Stimulated activated CD4-positive, alpha-beta T cell treated with anti-CD3 and anti-CD28 coated beads, Interleukin-2, amount 100 ng/mL, for 4 hours (primary cell): ENCODE measurements at places on chromosomes 7 and 10.

- no peak for DNase-seq
These were observed 142.2 kb upstream of the AKR1E2 start for GRCh38 chr10:4683838-4684237.

- DNase-seq = no peak
These were observed 108.9 kb upstream of the FAM20C start for GRCh38 chr7:83441-83840.

GRCh38 chr7:156944876-156945275 is 4.6 kb upstream of the NOM1 start:
- DNase-seq = no peak

DNA sequence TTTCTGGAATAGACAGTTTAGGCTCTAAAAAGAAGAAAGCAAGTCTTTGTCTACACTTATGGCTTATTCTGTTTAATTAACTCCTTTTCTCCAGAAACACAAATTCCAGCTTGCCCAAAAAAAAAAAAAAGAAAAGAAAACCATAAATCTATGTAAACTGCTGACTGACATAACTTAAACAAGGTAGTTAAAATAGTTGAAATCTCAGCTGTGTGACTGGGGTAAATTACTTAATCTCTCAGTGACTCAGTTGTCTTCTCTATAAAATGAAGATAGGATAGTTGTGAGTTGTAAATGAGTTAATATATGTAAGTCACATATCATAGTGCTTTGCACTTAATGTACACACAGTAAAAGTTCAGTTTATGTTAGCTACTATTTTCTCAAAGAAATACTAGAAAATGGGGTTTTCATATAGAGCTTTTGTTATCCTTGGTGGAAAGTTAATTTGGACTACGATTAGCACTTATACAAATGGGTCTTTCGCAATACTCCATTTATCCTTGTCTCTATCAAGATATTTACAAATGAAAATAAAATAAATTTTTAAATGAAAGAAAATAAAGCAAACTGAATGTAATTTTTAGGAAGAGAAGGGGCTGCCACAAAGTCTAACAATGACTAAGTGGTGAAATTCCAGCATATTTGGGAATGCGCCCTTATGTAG is 200.9 kb downstream of the MBL2 start:
- no peak for DNase-seq

DNA sequence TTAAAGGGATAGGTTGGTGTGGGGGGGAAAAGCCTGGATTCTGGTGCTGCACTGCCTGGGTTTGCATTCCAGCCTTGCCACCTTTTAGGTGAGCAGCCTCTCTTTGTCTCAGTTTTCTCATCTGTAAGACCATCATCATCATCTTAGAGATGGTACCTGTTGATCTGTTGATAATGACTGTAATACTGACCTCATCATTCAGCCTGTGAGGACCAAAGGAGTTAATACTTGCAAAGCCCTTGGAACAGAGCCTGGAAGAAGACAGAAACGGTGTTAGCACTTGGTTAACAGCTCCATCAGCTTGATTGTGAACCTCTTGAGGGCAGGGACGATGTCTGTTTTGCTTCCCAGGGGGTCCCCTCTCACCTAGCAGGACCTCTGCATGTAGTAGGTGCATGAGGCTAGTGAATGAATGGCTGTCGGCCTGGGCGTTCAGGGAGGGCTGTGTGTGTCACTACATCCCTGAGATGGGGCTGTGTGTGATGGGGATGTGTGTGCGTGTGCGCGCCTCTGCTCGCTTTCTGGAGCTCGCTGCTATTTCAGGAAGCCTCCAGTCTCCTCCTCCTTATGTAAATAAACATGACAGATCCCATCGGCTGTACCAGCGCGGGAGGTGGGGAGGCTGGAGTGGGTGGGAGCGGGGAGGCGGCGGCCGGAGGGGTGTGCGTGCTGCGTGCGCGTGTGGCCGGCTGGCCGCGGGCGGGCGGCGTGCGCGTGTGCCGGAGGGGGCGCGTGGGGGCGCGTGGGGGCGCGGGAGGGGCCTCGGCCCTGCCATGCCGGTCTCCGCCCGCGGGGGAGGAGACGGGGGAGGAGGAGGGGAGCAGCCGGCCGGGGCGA is 61.2 kb downstream of the NEURL1 start:
- no peak for DNase-seq

DNA sequence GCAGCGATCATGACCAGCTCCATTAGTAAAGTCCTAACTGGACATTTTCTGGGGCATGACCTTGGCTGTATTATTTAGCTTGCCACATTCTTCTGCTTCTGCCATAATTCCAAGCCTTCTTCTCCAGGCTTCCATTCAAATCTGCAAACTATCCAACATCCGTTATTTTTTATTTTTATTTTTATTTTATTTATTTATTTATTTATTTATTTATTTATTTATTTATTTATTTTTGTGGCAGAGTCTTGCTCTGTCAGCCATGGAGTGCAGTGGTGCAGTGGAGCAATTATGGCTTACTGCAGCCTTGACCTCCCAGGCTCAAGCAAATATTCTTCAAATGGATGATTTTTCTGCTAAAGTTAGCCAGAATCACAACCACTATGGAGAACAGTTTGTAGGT is 187.2 kb upstream of the CDK1 start:
- DNase-seq = no peak

GRCh38 chr7:55349121-55349520 is 16.0 kb upstream of the LANCL2 start:
- DNase-seq = no peak

GRCh38 chr7:100211342-100211780 is 8.4 kb upstream of the PVRIG start:
- peak; percentile 20 for DNase-seq

DNA sequence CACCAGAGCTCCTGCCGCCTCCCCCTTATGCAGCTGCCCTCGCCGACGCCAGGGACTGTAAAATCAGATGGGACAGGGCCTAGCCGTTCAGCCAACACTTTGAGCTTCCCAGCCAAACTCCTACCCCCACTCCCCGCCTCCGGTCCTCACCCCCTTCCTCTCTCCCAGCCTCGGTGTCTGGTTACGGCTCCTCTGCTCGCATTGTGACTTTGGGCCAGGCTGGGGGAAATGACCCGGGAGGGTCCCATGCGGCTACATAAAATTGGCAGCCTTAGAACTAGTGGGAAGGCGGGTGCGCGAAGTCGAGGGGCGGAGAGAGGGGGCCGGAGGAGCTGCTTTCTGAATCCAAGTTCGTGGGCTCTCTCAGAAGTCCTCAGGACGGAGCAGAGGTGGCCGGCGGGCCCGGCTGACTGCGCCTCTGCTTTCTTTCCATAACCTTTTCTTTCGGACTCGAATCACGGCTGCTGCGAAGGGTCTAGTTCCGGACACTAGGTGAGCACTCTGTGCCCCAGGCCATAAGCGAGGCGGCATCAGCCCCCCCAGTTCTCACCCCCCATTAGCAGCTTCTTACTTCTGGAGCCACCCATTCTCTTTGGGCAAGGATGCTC is at the start of gene KAZALD1:
Gene KAZALD1 (plus strand): TSS at position 366 of the 608 bp plus-strand sequence. CDS start 604 bp downstream, outside the sequence.
- no peak for DNase-seq

DNA sequence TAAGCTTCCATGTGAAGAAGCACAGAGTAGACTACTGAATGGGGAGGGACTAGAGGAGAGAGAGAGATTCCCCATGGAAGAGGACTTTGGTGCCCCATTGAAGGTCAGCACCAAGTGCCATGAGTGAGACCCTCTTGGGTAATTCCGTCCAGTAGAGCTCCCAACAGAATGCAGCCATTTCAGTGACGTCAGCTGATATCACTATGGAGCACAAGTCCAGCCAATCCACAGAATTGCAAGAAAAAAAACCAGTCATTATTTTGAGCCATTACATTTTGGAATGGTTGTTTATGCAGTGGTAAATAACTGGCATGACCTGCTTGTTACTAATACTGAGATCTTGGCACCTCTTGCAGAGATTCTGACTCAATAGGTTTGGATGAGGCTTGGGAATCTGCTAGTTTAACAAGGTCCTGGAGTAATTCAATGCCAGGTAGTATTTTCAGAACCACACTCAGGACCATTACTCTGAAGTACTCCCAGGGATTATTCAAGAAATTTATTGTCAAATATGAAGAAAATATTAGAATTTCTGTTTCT is 52.6 kb upstream of the SP8 start:
- DNase-seq = no peak

DNA sequence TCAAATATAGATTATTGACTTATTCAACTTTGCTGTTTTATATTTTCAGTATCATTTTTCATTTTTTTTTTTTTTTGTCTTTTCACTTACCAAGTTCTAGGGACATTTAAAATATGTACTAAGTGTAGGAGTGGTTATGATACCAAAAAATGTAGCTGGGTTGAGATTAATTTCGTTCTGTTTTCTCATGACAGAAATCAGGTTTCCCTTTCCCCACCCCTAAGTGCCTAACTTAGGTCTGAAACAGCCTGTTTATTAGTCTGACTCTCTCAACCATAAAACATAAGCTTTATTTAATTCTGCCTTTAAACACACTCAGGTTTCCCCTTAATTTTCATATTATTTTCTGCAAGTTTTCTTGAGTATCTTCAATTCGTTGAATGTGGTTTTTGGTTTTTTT is 22.1 kb downstream of the TMEM106B start:
- DNase-seq = no peak

DNA sequence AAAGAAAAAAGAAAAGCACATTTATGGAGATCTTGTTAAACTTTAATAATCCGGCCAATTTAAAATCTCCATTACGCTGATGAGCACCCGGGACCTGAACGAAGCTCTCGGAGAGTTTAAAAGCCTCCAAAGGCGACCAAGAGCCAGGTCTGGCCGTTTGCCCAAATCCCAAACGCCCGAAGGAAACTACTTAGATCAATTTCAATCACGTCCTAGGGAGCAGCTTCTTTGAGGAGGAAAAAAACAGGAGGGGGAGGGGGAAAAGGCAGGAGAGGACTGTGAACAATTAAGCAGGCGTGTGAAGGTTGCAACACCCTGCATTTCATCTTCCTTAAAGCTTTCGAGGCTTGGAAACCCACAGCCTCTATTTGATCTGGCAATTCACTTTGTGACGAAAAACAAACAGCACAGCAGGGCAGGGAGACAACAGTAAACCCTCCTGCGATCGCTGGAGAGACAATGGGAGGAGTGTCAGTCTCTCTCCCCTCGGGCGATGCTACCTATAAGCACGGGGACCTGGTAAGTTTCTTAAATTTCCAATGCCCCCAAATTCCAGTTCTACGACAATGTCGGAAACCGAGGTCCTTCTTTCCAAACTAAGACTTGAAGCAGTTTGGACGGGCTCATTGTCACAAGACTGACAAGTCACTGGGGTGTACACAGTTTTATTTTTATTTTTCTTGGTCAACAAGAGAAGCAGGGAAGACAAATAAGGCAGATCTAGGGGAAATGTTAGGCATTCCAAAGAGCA is 1.2 kb downstream of the KLF6 start:
- DNase-seq = no peak

GRCh38 chr10:28095791-28096378 is 97.0 kb upstream of the ODAD2 start:
- DNase-seq = no peak

DNA sequence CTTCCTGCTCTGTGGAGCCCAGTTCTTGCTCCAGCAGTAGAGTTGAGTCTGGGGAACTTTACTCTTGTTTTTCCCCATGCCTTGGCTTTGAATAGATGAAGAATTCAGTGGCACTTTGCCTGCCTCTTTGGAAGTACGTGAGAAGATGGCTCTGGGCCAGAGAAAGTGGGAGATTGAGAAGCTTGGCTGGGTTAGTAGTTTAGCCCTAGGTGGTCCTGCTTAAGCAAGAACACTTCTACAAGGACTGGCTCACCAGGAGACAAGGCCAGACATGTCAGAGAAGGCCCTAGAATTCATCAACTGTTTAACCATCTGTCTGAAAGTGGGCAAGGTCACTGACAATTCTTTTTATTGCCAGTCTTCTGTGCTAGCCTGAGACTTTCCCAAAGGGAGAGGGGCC is 410.3 kb downstream of the TYW1 start:
- no peak for DNase-seq

GRCh38 chr7:155860461-155860839 is 48.2 kb upstream of the SHH start:
- DNase-seq = no peak
